Stimulated activated CD4-positive, alpha-beta T cell treated with anti-CD3 and anti-CD28 coated beads, Interleukin-2, amount 100 ng/mL, for 48 hours (primary cell): ENCODE measurements at places on chromosomes 11 and 22.

- DNase-seq: no peak
These were observed 215.4 kb upstream of the UBASH3B start for GRCh38 chr11:122439866-122440810.

DNA sequence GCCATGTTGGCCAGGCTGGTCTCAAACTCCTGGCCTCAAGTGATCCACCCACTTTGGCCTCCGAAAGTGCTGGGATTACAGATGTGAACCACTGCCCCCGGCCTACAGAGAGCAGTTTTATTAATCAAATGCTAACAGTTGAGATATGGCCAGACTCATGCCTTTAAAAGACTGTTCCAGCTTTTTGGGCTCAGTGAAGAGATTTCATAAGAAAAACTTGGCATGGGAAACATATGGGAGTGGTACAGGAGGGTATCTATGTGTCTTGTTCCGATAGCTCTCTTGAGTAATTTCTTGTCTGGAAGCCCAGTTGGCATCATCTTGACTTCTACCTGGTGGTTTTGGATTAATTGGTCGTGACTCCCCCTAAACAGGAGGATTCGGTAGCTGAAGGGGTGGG is 8.2 kb upstream of the SLC37A4 start:
- DNase-seq: no peak

DNA sequence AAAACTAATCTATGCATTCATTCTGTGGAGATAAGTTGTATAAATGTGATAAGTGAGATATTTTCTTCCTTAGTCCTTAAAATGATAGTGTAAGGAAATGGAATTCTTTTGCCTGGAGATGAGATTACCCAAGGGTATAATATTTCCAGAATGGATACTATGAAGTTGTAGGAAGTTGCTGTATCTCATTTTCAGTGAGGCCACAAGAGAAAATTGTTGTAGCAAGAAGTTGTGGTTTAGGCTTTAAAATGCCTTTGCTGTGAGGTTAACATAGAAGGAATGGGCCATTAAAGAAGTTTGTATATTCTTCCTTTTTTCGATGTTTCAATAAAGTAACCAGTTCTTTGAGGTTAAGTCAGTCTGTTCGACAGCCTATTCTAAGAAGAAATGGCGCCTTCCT is 50.7 kb upstream of the LIN7C start:
- DNase-seq: no peak

GRCh38 chr11:75938543-75938942 is 123.5 kb downstream of the UVRAG start:
- no peak for DNase-seq

- DNase-seq: no peak
These were observed 2226.5 kb upstream of the RAG2 start for GRCh38 chr11:38824573-38824972.

DNA sequence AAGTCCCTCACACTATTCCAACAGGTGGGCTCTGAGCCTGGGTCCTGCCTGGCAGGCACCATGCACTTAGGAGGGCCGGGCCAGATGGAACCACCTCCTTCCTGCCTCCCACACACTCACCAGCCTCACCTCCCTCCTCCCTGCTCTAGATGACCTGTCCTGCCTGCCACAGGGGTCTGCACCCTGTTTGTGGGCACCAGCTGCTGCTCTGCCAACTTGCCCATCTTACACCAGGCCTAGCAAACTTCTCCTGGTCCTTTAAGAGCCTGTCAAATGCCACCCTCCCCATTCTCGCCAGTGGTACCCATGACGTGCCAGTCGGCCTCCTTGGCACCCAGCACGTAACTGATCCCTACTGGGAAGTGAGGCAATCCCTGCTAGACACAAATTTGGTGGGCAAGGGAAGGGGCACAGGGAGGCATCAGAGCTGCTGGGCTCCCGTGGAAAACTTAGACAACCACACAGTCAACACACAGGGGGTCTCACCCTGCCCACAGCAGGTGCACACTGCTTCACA is 3.1 kb downstream of the MOB2 start:
- DNase-seq: no peak

DNA sequence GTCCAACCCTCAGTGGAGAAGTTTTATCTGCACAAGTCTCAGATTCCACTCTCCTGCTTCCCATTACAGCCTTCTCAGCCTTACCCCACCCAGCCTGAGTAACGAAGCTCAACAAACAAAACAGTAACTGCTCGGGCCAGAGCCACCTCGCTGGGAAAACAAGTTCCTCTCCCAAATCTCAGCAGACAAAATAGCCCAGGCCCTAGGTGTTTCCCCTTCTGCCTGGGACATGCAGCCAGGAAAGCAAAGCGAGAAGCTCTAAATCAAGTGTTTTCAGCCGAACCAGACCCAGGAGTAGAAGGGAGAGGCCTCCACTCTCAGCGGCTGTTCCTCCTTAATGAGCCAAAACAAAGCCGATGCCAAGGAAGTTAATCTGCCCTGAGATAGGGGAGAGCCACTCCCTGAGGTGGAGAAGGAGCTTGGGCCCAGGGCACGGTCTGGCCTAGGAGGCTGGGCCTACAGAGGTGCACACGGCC is 44.0 kb downstream of the LIF start:
- DNase-seq: no peak

GRCh38 chr11:70032943-70033710 is 45.0 kb upstream of the ANO1 start:
- no peak for DNase-seq

GRCh38 chr11:62081378-62082291 is 42.2 kb upstream of the INCENP start:
- DNase-seq: peak; percentile 82

- no peak for DNase-seq
These were observed 133.5 kb downstream of the RBFOX2 start for GRCh38 chr22:35894937-35895708.

GRCh38 chr11:5923427-5923776 is 18.6 kb upstream of the OR56A3 start:
- no peak for DNase-seq

DNA sequence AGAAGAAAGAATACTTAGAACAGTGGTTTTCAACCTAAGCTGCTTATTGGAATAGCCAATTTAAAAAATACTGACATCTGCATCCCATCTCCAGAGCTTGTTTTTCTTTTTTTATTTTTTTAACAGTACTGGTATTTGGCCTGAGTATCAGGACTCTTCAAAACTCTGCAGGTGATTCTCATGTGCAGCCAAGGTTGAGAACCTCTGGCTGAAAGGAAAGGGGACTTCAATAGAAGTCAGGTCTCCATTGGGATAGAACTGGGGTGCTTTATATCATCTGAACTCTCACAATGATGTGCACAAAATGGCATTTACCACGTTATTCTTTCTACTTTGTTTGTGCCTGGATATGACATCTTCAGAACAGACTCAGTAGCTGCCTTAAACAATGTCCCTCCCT is 55.3 kb downstream of the BBOX1 start:
- DNase-seq: no peak

- DNase-seq: no peak
These were observed 113.7 kb downstream of the ETS1 start for GRCh38 chr11:128473636-128474035.

DNA sequence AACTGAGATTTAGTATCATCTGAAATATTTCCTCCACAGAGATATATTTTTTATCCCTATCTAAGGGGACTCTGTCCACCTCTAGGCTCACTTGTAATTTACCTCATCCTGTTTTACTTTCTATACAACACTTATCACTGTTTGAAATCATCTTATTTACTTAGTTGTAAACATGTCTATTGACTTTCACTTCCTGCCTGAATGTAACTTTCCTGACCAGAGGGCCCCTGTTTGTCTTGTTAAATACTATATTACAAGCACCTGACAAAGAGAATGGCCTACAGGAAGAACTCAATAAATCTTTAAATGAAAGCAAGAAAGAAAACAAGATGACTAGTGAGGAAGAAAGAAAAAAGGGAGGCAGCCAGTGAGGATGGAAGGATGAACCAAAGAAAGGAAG is 1727.5 kb downstream of the LRRC4C start:
- DNase-seq: no peak

- no peak for DNase-seq
These were observed 45.8 kb downstream of the NCAM1 start for GRCh38 chr11:113006896-113007445.

- DNase-seq: no peak
These were observed 36.6 kb downstream of the RPL27A start for GRCh38 chr11:8719211-8719649.

DNA sequence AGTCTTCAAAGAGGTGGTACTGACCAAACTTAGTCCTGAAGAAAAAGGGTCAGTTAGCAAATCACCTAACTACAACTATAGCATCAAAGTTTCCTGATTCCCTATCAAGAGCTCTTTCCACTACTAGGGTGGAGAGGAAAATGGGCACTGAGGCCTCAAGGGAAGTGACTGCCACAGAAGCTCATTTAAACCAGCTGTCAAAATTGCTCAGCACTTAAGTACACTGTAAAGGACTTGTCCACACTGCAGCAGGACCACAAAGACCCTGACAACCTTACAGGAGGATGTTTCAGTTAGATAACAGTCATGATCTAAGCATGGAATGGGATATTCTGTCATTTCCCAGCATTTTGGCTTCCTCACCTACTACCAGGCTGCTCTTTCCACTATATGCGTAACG is 33.0 kb downstream of the FAM168A start:
- no peak for DNase-seq

DNA sequence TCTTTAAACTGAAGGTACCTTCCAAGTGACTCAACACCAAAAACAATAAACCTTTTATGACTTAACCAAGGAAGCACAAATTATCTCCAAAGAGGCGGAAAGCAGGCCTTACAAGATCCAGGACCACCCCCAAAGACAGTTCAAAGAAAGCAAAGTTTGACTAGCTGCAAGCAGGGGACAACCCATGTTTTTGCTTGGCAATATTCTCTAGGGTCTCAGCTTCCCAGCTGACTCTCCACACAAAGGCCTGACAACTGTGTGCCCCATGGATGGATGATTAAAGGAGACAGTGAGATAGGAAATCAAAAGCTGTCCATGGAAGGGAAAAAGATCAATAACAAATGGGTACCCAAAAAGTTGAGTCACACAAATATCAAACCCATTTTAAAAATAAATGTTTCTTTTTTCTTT is 232.2 kb downstream of the DDX10 start:
- no peak for DNase-seq

- DNase-seq: no peak
These were observed 177.3 kb downstream of the DBX1 start for GRCh38 chr11:19982774-19983495.

- no peak for DNase-seq
These were observed 15.1 kb downstream of the CRELD2 start for GRCh38 chr22:49933236-49934159.

DNA sequence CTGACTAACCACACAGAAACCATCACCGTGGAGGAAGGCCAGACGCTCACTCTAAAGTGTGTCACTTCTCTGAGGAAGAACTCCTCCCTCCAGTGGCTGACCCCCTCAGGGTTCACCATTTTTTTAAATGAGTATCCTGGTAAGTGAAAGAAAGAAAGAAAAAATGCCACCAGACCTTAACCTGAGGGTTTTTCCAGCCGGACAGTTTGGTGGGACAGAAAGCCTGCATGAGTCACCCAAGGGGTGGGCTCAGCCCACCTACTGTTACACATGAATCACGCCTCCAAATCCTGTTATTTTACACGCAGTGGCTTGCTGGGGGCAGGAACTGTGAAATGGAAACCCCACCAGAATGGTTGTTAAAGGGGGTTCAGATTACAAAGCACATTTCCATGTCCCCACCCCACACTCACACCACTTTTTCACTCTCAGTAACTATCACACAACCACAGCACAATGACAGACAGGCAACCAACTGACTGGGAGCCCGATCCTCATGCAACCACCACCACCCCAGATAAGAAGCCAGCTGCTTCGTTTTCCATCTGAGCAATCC is 11.9 kb downstream of the CRTAM start:
- no peak for DNase-seq
